Activated naive CD4-positive, alpha-beta T cell treated with anti-CD3 and anti-CD28 coated beads for 36 hours (primary cell): ENCODE measurements at places on chromosomes 1 and 21. TPM values are rescaled to one million over a fixed set of nuclear protein-coding genes. Genes with fewer than 3 reads are reported as not detected.

GRCh38 chr1:15206418-15207030, 40.5 kb upstream of the FHAD1 start:
- no peak for DNase-seq

DNA sequence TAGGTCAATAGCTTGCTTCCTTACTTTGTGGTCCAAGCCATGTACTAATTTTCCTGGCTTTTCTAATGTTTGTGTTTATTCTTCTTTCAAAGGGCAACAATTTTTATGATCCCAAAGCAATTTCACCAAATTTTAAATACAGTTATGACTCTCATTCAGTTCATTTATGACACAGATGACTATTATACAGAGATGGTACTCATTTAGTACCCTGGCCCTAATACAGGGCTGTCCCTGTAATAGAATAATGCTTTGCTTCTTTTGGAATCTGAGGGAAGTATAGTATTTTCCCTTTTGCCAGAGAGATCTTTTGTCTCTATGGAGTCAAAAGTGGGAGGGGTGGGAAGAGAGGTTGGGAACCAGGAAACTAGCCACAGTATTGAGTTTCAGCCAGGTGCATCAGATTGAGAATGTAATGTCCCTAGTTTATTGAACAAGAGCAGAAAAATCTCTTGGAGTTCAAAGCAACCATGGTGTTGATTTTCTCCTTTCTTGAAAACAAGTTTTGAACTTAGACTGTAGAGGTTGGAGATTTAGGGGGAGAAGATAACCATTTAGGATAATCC, 20.4 kb downstream of the DENND2D start:
- DNase-seq: no peak

DNA sequence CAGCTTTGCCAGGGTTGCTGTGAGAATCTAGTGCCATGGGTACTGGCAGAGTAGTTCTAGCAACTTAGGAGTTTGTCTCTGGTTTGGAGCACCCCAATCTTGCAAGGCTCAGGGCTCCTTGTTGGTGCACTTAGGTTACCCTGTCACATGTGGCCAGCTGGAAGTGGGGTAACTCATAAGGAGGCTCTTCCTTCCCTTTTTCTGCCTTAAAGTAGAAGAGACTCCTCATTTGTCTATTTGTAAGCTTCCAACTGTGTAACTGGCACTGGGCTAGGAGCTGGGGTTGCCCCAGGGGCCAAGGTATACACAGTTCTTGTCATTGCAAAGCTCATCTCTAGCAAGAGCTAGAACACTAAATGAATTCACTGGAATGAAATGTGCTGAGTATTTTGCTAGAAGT, 10.6 kb downstream of the MROH7 start:
- DNase-seq: no peak

CD53 gene
- 255 TPM for total RNA-seq

DNA sequence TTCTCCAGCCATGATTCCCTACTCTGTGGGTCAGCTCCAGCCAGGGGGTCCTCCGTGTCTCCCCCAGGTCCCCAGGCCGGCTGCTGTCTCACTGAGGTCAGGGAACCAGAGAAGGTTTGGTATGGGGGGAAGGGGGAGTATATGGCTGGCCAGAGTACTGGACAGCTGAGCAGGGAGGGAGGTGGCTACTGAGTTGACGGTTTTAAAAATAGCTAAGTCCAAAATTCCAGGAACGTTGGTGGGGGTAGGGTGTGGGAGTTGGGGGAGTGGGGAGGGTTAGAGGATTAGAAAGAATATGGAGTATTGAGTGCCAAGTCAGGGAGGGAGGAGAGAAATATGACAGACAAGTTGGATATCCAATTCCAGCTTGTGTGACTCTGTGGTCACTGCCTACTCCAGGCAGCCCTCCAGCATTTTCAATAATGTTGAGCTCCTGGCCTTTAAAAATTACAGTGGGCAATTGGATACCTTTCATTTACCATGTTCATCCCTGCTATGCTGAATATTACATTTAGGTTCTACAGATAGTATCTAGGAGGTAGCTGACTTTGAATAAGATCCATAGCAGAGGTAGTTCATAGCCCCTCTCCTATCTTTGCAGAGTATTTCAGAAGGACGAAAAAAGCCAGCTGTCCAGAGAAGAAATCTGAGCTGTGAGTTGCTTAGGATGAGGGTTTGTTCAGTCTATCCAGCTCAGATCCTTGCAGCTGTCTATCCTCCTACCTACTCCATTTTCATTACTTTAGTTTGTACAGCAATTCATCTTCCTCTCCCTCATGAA, at the start of gene HJV:
Gene HJV (minus strand): TSS at position 114 of the 781 bp plus-strand sequence. CDS start 1,504 bp downstream, outside the sequence.
- DNase-seq: no peak

ST6GALNAC3 gene
- 2.8 TPM for total RNA-seq

DNA sequence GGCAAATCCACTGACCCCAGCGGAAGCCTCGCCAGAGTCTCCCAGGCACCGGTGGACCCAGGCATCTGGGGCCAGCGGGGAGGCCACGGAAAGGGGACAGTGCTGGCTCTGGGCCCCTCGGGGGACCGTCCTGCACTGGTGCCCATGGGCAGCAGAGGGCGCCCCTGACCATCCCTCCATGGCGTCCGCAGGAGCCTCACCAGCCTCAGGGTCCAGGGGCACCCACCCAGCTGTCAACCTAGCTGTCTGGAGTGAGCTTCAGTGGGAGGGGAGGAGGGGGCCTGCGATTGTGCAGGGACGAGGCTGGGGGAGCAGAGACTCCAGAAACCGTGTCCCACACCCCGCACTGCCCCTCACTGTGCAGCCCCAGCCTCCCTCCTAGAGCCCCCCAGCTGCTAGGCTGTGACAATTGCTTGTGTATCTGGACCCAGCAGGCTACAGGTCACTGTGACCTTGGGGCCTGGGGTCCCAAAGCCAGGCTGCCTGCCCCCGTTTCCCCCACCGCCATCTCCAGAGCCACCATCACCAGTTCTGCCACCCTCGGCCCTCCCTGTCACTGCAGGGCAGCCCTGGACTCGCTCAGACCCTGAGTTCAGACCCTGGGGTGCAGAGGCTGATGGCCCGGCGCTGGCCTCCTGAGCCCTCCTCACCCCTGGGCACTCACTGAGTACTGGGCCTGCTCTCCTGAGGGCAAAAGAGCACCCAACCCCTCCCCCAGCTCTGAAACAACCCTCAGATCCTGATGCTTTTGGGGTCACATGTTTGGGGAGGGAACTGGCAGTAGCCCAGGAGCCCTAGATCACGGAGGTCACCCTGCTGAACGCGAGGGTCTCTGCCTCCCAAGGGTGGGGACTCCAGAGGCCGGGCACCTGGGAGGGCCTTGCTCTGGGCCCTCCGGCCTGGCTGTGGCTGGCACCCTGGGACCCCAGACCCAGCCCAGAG, 10.6 kb upstream of the COL6A1 start:
- DNase-seq: peak; percentile 67

BMP8A gene
- not detected for total RNA-seq

- no peak for DNase-seq
These were observed 26.8 kb upstream of the ABCB10 start for GRCh38 chr1:229585338-229585737.

DNA sequence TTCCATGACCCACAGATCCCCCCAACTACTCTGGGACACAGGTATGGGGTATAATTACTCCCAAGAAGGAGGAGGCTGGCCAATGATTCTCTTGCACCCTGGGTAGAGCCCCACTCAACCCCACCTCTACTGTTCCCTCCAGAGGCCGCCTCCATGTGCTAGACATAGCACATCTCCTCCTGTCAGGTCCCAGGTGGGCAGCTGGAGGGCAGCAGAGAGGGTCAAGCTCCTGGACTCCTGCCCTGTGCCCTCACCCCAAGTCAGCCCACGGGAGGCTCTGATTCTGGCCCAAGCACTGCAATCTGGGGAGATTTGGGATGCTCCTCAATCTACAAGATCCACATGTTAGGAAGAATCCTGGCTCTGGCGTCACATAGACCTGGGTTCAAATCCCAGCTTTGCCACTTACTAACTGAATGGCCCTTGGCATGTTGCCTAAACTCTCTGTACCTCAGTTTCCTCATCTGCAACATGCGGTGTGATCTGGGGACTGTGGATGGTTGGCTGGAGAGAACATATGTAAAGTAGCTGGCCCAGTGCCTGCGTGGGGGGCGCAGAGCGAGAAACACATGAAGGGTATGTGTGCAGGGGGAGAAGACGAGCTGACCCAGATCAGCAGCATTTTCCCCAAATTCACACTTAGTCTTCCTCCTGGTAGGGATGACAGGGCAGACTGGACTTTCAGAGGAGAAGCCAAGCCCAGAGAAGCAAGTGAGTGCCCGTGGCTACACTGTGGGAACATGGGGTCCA, 23.2 kb downstream of the TNNT2 start:
- DNase-seq: no peak

GPR52 gene
- total RNA-seq: 0.20 TPM

STIL gene
- total RNA-seq: 41.4 TPM

CAMK1G gene
- 2.4 TPM for total RNA-seq

DNA sequence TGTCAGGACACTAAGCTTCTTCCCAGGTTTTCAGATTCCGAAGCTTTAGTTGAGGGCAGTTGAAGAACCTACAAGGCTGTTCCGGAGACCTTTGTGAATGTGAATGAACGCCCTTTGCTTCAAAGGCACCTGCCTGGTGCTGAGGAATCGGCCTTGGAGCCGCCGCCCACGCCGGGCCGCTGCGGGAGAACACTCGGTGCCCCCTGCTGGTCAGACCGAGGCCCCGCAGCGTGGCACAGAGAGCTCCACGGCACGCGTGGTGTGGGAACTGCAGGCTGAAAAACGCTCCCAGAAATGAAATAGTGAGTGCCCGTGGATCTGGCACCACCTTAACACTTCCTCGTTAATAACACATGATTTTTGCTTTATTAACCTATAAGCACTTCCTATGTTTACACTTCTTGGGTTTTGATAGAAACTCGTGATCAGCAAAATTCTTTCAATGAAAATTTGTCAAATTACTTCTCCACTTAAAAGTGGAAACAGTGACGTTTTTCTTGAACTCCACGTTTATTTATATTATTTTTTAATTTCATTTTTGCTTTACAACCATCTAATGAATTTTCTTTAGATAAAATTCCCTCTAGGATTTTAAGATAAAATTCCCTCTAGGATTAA, 460.6 kb downstream of the DSCAM start:
- peak; percentile 53 for DNase-seq

DNA sequence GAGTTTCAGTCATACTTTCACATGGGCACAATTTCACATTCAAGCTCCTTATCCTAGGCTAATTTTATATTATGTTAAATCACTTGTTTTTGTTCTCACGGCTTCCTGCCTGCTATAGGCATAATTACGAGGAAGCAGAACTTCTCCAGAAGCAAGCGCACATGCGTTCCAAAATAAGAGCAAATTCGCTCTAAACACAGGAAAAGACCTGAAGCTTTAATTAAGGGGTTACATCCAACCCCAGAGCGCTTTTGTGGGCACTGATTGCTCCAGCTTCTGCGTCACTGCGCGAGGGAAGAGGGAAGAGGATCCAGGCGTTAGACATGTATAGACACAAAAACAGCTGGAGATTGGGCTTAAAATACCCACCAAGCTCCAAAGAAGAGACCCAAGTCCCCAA, at the start of gene CORT:
Gene CORT (plus strand): TSS at position 281 of the 400 bp plus-strand sequence. CDS start 193 bp downstream, outside the sequence.
- no peak for DNase-seq

IFI44 gene
- 42.3 TPM for total RNA-seq

DNA sequence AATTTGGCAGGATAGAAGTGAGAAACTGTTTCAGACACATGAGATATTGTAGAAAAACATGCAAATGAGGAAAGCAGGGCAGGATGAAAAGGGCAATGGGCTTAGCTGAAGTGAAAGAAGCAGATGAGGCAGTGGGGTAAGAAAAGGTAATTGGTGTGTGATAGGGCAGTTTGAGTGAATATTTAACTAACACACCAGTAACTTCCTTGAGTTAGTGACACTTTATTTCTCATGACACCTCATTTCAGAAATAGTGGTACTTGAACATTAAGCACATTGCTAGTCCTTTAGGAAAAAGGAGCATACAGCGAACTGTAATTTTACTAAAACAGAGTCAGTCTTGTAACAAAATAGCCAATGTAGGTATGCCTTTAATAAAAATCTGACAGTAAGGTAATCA, 415.0 kb downstream of the DPYD start:
- DNase-seq: no peak

- DNase-seq: no peak
These were observed 25.0 kb upstream of the CTTNBP2NL start for GRCh38 chr1:112370996-112371395.

DNA sequence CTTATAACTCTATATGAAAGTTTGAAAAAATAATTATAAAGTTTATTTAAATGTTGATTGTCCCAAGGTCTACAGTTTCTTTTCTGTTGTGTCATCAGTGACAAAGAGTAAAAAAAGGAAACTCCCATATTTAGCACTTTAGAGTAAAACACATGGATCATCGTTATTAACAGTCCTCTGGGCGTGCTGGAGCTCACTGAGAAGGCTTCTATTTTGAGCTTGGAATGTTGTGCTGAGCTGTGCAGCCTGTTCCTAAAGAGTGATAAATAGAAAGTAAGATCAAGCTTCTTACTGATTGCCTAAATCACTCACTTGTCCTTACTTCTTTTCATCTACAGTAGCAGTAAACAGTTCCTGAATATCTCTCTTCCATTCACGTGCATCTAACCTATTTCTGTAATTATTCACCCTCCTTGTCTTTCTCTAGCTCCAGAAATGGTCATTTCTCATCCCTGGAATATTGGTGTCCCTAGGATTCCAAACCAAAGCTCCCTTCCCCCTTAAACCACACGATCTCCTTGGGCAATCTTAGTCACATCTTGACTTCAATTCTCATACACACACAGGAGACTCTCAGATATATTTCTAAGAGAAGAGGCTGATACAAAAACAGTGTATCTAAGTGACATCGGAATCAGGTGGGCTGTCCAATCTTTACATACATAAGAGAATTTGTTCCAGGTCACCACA, 11.9 kb downstream of the GBP5 start:
- no peak for DNase-seq

GRCh38 chr1:64754173-64754572, 9.3 kb downstream of the RAVER2 start:
- no peak for DNase-seq

DNA sequence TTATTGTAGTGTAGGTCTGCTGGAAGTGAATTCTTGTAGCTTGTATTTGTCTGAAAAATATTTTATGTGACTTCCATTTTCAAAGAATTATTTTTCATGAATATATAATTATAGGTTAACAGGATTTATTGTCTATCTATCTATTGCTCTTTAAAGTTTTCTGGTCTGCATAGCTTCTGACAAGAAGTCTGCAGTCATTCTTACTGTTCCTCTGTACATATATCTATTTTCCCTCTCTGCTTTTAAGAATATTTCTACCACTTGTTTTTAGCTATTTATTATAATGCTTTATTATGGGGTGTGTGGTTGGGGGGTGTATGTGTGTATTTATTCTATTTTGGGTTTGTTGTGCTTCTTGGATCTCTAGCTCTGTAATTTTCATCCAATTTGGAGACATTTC, 77.4 kb downstream of the ETS2 start:
- DNase-seq: no peak
